ENCODE measurements at places on chromosomes 6 and 20.
A peak's percentile ranks its signal among the peaks of the same experiment; 100 is the strongest.

DNA sequence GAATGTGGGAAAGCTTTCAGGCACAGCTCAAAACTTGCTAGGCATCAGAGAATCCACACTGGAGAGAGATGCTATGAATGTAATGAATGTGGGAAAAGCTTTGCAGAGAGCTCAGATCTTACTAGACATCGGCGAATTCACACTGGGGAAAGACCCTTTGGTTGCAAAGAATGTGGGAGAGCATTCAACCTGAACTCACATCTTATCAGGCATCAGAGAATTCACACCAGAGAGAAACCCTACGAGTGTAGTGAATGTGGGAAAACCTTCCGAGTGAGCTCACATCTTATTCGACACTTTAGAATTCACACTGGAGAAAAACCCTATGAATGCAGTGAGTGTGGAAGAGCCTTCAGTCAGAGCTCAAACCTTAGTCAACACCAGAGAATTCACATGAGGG lies 8.7 kb downstream of the ZNF165 start:
- no peak for DNase-seq

- no peak for DNase-seq
These were observed 26.6 kb downstream of the POFUT1 start for GRCh38 chr20:32234135-32234808.

- DNase-seq: peak; percentile 34
These were observed 12.3 kb downstream of the TMEM14B start for GRCh38 chr6:10759884-10760329.

DNA sequence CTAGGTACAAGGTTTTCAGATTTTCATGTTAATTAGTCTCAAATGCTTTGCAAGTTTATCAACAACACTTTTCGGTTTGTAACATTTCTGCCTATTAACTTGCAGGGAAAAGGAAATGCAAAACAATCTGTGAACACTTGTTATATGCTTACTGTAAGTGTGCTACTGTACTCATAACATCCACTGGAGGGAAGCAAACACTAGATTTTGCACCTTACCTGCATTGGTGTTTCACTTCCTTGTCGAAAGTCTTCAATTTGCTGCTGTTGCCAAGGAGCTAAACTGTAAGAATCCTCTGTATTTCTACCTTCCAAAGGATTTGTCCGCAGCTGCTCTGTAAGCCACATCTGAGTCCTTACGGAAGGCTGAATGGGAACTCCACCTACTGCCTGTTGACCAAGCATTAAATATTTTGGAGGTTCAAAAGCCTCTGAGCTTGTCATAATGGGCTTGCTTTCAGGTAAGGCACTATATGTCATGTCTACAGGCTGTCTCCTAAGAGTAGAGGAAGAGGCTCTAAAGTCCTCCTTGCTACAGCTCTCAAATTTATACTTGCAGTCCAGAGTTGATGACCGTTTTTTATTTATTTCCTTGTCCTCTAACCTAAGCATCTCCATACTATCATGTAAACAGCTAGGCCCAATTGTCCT lies 17.3 kb downstream of the PLN start:
- no peak for DNase-seq

DNA sequence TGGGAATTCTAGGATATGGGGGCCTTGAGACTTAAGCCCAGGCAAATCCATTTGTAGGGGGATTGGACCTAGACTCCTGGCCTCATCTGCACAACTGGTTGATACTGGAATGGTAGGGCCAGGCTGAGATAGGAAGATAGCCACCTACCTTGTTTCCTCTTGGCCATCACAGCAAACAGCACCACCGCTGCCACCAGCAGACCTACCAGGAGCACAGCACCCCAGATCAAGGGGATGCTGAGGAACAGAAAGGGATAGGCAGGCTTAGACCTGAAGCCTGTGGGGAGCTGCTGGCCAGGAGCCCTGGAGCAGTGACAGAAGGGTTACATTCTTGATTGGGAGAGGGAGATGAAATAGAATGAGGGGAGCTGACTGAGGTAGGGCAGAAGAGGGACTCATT lies 3.5 kb downstream of the TREML1 start:
- no peak for DNase-seq

GRCh38 chr6:93858213-93858612 lies 438.9 kb upstream of the EPHA7 start:
- DNase-seq: no peak

DNA sequence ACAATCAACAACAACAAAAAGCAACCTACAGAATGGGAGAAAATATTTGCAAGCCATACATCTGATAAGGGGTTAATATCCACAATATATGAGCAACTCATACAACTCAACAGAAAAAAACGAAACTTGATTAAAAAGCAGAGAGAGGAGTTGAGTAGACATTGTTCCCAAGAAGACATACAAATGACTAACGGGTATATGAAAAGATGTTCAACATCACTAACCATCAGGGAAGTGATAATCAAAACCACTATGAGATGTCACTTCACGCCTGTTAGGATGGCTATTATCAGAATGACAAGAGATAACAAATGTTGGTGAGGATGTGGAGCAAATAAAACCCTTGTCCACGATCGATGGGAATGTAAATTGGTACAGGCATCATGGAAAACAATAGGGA lies 145.9 kb downstream of the NRN1 start:
- DNase-seq: no peak

GRCh38 chr20:286508-286907 lies 4.0 kb downstream of the C20orf96 start:
- no peak for DNase-seq

DNA sequence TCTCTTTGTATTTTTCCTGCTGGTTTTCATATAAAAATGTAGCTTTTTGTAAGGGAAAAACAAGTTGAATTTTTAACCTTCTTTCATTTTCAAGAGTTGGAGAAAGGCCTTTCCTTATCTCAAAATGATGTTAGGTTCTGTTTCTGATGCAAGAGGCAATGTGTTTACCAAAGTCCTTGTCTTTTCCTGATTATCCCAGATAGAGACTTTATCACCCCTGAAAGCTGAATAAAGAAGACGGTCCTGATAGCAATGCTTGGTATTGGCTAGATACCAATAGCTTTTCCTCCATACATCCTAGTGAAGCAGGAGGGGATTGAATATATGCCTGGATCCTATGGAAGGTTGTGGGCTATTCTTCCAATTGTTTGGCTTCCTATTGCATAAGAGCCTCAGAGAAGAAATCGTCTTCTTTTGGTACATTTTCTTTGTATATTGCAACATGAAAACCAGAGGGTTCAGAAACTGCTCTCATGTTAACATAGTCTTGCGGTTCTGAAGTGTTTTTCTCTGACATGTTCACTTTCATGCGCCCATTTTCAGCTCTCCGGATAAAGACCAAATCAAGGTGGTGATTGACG lies 5.5 kb downstream of the PNLDC1 start:
- DNase-seq: peak; percentile 24

DNA sequence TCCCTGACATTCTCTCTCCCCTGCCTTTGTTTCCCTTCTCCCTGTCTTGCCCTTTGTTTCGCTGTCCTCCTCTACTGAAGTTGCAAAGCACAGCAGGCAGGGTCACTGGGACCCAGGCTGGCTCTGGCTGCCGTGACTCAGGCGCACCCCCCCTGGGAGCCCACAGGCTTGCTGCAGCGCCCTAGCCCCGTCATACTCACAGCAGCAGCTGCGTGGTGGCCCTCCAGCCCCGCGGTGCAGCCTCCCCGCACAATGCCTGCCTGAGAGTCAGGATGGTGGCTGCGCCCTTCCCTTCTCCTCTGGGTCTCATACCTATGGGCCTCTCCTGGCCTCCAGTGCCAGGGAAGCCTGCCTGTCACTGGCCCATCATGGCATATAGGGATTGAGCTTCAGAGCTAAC lies 41.7 kb downstream of the TXNDC5 start:
- DNase-seq: no peak

GRCh38 chr6:34888514-34888856 lies 570 bp upstream of the ANKS1A start:
- no peak for DNase-seq

DNA sequence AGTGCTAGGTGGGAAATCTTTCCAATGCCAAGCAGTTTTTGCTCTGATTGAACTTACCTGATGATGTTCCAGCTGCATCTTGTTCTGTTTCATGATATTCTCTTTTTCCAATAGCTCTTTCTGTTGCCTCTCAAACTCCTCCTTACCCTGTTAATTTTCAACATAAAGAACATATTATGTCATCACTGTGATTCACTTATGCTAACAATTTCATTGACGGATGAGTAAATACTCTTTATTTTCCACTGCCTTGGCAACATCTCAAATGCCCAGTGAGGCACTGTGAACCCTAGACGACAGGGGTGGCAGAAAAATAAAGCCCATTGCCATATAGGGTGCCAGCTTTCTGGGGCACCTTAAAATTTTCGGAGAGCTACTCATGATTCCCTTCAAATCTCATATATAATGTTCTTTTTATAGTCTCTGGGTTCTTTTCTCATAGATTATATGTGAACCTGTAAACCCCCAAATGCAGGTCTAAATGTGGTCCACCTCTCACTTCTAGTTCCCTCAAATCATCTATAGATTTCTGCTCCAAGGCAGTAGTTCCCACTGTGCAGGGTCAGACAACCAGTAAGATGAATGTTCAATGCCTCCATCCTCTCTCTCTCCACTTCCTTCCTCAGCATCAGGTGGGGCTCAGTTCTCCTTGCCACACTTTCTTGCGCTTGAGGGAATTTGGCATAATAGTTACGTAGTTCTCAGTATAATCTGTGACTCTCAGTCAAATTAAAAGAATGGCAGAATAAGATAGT lies 44.1 kb downstream of the NEDD9 start:
- DNase-seq: no peak

DNA sequence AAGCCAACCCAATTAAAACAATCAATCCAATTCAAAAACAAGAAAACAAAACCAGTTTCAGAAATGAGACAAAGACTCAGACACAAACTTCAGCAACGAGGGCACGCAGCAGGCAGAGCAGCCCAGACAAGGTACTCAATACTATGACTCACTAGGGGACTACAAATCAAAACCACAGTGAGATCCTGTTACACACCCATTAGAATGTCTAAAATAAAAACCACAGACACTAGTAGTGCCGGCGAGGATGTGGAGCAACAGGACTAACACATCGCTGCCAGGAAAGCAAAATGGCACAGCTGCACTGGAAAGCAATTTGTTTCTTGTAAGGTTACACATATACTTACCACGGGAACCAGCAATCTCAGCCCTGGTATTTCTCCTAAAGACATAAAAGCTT lies 28.4 kb upstream of the MAS1L start:
- DNase-seq: no peak

- peak; percentile 87 for DNase-seq
These were observed 336.8 kb downstream of the RFPL4B start for GRCh38 chr6:112683926-112684325.

- no peak for DNase-seq
These were observed 4.0 kb downstream of the HSPA1B start for GRCh38 chr6:31831350-31832215.

- no peak for DNase-seq
These were observed 509.5 kb downstream of the CDH26 start for GRCh38 chr20:60467771-60468170.

DNA sequence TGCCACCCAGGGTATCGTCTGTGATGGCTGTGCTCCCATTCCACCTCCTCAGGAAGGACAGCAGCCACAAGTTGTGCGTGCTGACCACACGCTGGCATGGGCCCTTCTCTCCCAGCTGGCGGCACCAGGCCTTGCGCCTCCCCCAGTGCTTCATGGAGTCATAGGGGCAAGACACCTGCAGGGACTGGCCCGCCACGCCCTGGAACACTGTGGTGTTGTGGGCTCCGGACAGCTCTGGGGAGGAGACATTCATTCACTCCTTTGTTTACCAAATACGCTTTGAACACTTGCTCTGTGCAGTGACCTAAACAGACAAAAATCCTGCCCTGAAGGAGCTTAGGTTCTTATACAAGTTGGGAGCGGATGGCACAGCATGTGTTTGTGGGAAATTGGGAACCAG lies 1.5 kb downstream of the TREM2 start:
- DNase-seq: no peak

GRCh38 chr20:35291654-35292503 lies at the start of gene FAM83C:
Gene FAM83C (minus strand): TSS chr20:35292425. CDS start chr20:35292304, 121 bp downstream.
- no peak for DNase-seq

GRCh38 chr6:163815796-163816195 lies 401.3 kb downstream of the QKI start:
- DNase-seq: no peak

- no peak for DNase-seq
These were observed 120.3 kb upstream of the RALGAPA2 start for GRCh38 chr20:20832715-20833114.

GRCh38 chr6:6479785-6480184 lies 108.7 kb upstream of the LY86 start:
- no peak for DNase-seq

DNA sequence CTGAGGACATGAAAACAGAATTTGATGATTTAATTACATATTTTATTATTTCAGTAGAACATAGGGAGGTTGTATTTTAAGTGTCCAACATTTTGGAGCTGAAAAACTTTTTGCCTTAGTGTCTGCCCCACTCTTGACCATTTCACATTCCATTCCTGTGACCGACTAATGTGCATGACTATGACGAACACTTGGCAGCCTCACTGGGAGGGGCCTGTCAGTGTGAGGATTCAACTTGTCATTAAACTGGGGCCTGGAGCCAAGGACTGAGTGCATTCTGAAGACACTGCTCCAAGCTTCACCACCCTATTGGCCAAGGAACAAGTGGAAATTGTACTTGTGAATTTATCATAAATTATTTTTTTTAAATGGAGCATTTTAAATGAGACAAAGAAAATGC lies 661.3 kb downstream of the BCKDHB start:
- peak; percentile 65 for DNase-seq

GRCh38 chr6:44538807-44539201 lies 151.3 kb downstream of the CDC5L start:
- DNase-seq: no peak

DNA sequence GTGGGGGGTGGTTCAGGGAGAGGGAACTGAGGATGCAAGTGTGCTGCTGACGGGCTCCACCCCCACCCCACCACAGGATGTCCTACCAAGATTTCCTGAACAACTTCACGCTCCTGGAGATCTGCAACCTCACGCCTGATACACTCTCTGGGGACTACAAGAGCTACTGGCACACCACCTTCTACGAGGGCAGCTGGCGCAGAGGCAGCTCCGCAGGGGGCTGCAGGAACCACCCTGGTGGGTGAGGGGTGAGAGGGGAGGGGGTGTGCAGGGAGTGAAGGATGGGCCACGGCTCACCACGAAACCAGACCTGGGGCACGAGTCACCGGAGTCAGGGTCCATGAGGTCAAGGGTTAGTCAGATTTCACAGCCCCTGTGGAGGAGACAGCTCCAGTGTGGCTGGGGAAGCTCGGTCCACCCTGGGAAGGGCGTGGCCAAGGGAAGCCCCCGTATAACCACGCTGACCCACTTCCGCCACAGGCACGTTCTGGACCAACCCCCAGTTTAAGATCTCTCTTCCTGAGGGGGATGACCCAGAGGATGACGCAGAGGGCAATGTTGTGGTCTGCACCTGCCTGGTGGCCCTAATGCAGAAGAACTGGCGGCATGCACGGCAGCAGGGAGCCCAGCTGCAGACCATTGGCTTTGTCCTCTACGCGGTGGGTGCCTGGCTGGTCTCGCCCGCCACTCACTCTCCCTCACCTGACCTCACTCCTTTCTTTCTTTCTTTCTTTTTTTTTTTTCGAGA lies 18.3 kb downstream of the CAPN11 start:
- no peak for DNase-seq

DNA sequence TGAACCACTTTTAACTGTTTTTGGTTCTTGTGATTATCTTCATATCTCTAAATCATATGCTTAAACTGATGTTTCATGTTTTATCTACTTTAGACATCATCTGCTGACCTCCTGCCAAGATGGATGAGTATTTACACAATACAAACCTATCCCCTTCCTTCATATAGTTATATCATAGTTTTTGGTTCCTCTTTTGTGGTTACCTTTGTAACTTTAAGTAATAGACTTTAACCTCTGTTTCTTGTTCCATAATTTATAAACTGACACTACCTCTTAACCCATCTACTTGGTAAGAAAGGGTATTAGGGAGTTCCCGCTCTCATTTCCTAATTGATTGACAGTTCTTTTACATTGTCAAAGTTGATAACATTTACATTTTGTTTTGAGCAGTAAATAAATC lies 11.9 kb downstream of the PCMT1 start:
- DNase-seq: no peak
